Erythroblast (primary cell): ENCODE measurements at places on chromosomes 5 and 9.

- DNase-seq = no peak
Measured at GRCh38 chr5:435156-435790, 7.7 kb upstream of the EXOC3 start.

- DNase-seq = no peak
Measured at GRCh38 chr5:158746979-158747378, 352.7 kb downstream of the EBF1 start.

- DNase-seq = no peak
Measured at GRCh38 chr5:159301466-159301865, 28.8 kb downstream of the IL12B start.

DNA sequence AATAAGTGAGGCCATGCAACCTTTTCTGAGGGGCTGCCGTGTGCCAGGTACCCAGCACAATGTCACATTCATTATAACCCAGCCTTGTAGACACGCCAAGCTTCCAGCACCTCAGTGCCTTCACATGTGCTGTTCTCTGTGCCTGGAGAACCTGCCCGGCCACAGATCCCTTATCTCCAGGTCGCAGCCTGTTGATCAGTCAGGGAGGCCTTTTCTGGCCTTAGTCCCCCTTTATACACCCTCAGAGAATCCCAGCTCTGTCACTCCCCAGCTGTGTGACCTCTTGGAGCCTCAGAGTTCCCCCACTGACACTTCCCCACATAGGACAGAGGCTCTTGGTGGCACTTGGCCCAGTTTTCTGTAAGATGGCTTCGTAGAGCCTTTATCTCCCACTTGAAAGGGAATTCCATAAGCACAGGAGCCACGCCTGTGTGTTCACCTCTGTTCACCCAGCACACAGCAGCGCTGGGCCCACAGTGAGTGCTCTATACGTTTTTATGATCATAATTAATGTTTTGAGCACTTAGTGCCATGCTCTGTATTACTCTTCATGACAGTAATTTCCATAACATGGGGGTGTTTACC is 38.7 kb downstream of the NEURL1B start:
- no peak for DNase-seq
